Sigmoid colon (tissue), 7 donors: ENCODE measurements at places on chromosomes 6 and 20. TPM values are rescaled to one million over a fixed set of nuclear protein-coding genes. Genes with fewer than 3 reads are reported as not detected.

DNA sequence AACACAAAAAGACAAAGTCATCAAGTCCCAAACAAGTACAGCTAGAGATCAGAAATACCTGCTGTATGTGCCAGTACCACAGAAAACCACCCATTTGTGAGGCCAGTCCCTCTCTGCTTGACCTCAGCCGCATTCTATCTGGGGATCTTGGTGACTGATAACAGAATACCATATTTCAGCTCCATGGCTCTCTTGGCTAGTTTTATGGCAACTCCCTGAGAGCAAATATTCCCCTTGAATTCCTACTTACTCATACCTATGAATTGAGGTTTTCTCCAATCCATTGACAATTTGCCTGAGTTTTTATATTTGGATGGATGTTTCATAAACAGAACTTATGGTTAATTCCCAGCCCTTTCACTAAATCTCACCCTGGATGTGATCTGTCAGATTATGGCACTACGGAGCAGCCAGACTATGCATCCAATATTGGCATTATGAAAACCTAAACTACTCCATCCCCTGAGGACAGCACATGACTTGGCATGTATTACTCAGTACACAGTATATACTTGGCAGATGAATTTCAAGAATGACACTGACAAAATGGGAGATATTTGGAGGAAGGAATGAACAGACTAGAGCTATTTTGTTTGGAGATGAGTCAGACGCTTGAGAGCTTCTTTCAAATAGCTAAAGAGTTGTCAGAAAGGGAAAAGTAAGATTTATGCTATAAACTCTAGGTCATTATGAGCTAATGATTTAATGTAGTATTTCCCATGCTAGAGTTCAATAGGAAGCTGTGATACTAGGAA is 95.7 kb downstream of the PRDM1 start:
- H3K27me3 ChIP-seq: no peaks in the 10 kb centered on the region
- H3K4me1 ChIP-seq: no peaks in the 10 kb centered on the region
- H3K36me3 ChIP-seq: peaks cover 11% of the 10 kb centered on the region
- no peak overlapping the region for H3K27ac ChIP-seq
- no peak for DNase-seq

DNA sequence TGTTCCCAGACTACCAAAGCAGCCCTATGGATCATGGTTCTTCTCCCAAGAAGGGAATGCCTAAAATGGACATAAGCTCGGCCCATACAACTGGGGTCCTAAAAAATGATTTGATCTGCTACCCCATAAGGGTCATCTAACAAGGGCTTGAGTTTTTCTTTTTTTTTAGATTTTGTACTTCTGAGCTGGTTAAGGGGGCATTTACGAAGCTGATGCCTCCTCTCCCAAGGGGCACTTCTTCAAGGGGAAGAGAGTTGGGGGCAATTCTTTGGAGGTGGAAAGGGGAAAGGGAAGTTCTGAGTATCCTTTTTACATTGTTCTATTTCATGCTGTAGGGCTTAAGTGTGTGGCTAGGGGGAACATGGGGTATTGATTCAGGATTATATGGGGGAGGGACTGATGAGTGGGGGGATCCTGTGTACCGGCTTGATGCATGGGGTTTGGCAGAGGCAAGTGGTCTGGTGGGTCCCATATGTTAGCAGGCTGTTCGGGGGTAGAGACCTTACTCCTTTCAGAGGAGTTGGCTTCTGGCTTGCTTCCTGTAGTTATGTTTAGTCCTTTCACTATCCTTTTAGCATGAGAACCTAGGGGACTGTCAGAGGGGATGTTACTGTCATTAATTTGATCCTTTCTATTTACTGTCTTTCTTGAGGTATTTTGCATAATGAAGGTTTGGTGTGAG is 8.1 kb upstream of the ZNFX1 start:
- no peak for DNase-seq
- no peak overlapping the region for H3K4me3 ChIP-seq
- no peak overlapping the region for H3K27ac ChIP-seq
- H3K27me3 ChIP-seq: no peaks in the 10 kb centered on the region
- peaks cover 17% of the 10 kb centered on the region for H3K4me1 ChIP-seq

GRCh38 chr20:7029019-7029418 is 261.5 kb downstream of the BMP2 start:
- no peak for DNase-seq
- H3K4me3 ChIP-seq: no peak overlapping the region
- H3K4me1 ChIP-seq: no peaks in the 10 kb centered on the region

The RRP36 gene
- total RNA-seq: 42.7 TPM

The CLPSL1 gene
- total RNA-seq: not detected
